ENCODE measurements at places on chromosomes 12 and 14. TPM values are rescaled to one million over a fixed set of nuclear protein-coding genes. Genes with fewer than 3 reads are reported as not detected.

DNA sequence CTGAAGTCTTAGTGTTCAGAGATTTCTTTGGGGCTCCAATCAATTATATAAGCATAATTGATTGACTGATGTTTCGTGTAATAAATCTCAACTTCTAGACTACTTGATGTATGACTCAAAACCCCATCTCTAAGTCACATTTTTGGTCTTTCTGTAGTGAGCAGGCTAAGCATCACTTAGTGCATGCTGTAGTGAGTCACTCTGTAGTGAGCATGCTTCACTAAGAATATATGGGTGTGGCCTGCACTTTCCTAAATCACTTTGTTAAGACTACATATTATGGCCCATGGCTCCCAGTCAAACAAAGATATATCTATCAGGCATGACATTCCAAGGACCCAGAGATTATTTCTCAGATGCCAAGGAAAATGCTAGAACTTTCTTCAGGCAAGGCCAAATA lies 909.4 kb upstream of the LRFN5 start:
- H3K36me3 ChIP-seq, result no peaks in the 10 kb centered on the region
- no peak overlapping the region for H3K4me3 ChIP-seq
- no peaks in the 10 kb centered on the region for H3K4me1 ChIP-seq
- H3K27ac ChIP-seq, result no peak overlapping the region
- no peak for DNase-seq

The SOX5 gene
- 20.1 TPM for total RNA-seq

DNA sequence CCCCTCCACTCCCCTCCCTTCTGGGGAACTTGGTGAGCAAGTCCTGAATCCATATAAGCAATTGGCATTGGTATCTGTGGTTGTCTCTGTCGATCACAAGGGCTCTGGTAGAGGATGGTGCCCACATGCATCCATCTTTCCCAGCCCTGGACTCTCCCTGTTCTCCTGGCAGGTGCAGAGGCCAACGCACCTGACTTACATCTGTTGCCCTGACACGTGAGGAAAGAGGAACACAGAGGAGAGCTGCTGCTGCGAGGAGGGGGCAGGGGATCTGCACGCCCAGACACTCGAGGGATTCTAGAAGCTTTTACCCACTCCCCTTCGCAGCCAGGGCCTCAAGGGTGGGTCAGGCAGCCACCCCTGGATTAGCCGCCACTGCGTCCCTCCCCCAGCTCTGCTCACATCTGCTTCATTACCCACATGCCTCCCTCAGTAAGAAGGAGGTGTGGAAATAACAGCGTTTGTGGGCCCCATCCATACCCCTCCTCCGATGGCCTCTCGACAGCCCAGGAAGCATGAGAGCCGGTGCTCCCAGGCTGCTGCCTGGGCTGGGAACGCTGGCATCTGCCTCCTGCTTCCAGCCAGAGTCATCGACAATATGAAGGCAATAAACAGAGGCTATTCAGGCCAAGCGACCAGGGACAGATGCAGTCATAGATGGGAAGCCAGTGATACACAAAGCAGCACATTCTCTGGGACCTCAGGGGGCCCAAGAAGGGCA lies 56.5 kb downstream of the KDM2B start:
- no peak overlapping the region for H3K4me3 ChIP-seq
- H3K27ac ChIP-seq, result no peak overlapping the region
- H3K27me3 ChIP-seq, result no peaks in the 10 kb centered on the region
- DNase-seq, result no peak
- peaks cover 11% of the 10 kb centered on the region for H3K36me3 ChIP-seq

The RFX4 gene
- total RNA-seq, result not detected

GRCh38 chr12:39441963-39442830 lies 723 bp downstream of the KIF21A start:
- no peak for DNase-seq
- no peaks in the 10 kb centered on the region for H3K27me3 ChIP-seq
- no peaks in the 10 kb centered on the region for H3K4me1 ChIP-seq
- no peaks in the 10 kb centered on the region for H3K36me3 ChIP-seq
- H3K27ac ChIP-seq, result peak overlapping the region; percentile 63

DNA sequence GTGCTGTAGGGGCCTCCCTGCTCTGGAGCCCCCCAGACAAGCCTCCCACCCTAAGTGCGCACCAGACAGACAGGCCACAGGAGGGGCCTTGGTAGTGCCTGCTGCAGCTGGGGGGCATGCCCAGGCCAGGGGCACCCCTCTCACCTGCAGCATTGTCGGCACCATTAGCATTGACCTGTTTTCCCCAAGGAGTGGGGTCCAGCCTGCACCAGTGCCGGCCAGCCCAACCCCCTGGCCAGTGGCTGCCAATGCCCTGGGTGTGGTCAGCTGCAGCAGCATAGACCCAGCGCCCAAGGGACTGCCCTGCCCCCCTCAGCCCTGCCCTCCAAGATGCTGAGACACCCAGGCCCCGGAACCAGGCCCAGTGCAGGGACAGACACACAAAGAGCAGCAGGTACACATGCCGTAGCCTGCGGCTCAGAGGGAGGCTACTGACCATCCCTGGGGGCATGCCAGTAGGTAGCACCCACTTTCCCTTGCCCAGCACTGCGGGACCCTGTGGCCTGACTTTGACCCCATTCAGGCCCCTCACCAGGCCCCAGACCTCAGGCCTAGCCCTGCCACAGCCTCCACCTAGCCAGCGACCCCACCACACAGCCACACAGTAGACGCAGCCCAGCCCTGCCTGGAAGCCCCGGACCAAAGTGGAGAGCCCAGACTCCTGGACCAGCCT lies 1.0 kb downstream of the AHNAK2 start:
- peak overlapping the region; percentile 42 for H3K4me3 ChIP-seq
- H3K36me3 ChIP-seq, result no peaks in the 10 kb centered on the region
- peaks cover 56% of the 10 kb centered on the region for H3K4me1 ChIP-seq
- H3K27me3 ChIP-seq, result peaks cover 4% of the 10 kb centered on the region
- peak; percentile 65 for DNase-seq

The RND1 gene
- total RNA-seq, result 7.1 TPM

DNA sequence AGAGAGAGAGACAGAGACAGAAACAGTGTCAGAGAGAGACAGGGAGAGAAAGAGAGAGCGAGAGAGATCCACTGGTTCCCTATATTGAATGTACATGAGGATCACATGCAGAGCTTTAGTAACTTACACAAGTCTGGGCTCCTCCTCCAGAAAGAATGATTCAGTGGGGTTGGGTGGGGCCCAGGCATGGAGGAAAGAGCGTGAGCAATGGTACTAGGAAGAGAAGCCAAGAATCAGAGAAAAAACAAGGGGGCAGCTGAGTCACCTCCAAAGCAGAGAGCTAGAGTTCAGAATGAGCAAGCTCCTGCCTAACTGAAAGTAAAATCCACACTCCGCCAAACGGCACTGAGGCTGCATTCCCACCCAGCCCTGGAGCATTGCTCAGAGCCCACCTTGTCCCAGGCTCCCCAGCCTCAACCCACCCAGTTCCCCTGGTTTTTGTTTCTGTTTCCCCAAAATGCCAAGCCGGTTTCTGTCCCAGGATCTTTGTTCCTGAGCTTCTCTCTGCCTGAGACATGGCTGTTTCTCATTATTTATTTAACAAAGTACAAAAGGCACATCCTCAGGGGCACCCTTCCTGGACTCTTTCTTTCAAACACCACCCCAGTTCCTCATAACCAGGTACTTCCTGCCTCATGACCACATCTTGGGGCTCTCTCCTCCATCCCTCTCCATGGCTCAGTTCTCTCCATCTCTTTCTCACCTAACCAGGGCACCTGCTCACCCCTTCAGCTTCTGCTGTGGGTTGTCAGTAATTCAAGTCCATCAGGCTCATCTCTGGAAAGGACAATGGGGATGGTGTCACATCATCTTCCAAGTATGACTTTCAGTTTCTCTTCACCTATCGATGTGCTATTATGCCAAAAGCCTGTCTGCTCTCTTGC lies 670.3 kb upstream of the TBX3 start:
- no peaks in the 10 kb centered on the region for H3K36me3 ChIP-seq
- no peaks in the 10 kb centered on the region for H3K27me3 ChIP-seq
- H3K27ac ChIP-seq, result peak overlapping the region; percentile 68
- DNase-seq, result no peak
- peaks cover 2% of the 10 kb centered on the region for H3K4me1 ChIP-seq
- peak overlapping the region; percentile 27 for H3K4me3 ChIP-seq

The SCNN1A gene
- total RNA-seq, result 199 TPM

DNA sequence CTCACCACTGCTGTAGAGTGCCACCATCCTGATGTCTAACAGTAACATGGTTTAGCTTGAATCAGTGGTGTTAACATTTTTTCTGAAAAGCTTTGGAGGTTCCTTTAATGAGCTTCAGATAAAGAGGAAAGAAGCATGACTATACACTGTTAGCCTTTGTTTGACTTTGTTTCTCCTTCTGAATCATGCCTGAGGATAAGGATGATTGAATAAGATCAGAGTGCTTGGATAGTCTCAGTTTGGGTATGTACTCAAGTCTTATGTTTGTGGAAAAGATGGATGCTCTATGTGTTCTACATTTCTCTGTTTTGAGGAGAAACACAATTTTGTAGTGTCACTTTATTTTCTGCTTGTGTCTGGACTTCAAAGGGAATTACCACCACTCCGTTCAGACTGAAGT lies 42.0 kb downstream of the GPATCH2L start:
- H3K4me3 ChIP-seq, result no peak overlapping the region
- no peaks in the 10 kb centered on the region for H3K4me1 ChIP-seq
- no peak for DNase-seq
- peaks cover 65% of the 10 kb centered on the region for H3K36me3 ChIP-seq
- no peak overlapping the region for H3K27ac ChIP-seq

DNA sequence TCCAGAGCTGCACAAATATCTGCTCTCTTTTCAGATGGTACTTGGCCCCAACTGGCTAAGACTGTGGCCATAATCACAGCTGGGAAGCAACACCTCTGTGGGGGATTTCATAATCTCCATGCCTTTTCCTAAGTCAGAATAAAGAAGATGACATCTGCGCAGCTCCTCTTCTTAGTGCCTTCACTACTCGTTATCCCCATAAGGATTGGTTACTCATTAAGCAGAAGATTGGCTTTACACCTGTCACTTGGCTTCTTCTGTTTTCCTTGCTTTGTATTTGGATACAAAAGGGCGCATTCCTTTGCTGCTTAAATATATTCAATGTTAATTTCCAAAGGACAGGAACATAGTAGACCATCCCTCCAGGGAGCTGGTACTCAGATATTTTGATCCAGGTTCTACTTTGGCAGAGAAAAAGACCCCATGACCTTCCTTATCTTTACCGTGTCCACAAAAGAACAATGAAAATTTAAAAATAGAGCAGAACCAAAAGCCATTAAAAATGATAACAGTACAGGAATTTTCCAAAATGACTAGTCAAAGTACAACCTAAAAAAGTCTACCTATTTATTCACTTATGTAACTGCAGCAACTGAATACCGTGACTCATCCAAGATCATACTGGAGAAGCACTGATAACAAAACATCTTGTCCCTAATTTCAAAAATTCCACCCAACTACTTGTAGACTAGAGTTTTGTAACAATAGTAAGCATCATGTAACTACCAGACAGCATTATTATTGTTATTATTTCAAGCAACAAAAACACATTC lies 352.3 kb upstream of the TMPO start:
- H3K27ac ChIP-seq, result no peak overlapping the region
- H3K36me3 ChIP-seq, result no peaks in the 10 kb centered on the region
- H3K27me3 ChIP-seq, result no peaks in the 10 kb centered on the region
- H3K4me3 ChIP-seq, result no peak overlapping the region
- H3K4me1 ChIP-seq, result no peaks in the 10 kb centered on the region

DNA sequence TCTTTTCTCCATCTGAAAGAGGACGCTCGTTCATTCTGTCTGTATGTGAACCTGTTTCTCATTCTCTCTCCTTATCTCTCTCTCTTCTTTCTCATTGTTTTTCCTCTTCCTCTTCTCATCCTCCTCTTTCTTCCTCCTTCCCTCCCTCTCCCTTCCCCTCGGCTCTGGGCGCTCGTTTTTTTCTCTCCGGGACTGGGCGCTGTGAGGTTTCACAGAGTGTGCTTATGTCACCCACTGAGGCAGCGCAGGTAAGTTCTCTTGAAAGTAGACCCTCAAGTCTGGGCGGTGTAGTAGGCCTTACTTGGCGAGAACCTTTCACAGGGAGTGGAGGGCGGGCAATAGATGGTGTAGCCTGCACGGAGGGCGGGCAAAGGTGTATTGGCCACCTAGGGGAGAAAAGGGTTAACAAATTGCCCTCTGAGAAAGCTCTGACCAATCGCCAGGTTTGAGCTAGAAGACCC lies 4.5 kb upstream of the SIX1 start:
- DNase-seq, result no peak
- no peak overlapping the region for H3K4me3 ChIP-seq
- peaks cover 37% of the 10 kb centered on the region for H3K4me1 ChIP-seq
- no peak overlapping the region for H3K27ac ChIP-seq
- peaks cover 89% of the 10 kb centered on the region for H3K27me3 ChIP-seq
- no peaks in the 10 kb centered on the region for H3K36me3 ChIP-seq

- no peaks in the 10 kb centered on the region for H3K27me3 ChIP-seq
- no peak overlapping the region for H3K4me3 ChIP-seq
- no peaks in the 10 kb centered on the region for H3K4me1 ChIP-seq
- no peak for DNase-seq
Observed at GRCh38 chr12:62575036-62575435, 108.4 kb downstream of the MON2 start.

DNA sequence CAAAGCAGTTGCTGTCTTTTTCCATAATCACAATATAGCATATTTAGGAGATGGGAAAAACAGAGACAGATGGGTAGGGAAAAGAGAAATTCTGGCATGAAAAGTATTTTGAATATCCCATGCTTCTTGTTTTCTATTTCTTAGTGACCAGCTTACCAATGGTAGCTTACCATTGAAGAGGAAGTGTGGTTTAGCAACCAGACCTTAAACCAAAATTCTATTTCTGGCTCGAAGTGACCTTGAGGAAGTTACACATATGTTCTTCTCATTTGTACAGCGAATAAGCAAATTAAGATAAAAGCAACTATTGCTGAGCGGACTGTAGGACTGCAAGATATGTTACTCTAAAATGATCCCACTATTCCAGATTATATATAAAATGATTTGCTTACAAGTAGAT lies 82.9 kb downstream of the FGD4 start:
- no peaks in the 10 kb centered on the region for H3K27me3 ChIP-seq
- H3K4me1 ChIP-seq, result peaks cover 1% of the 10 kb centered on the region
- H3K27ac ChIP-seq, result peak overlapping the region; percentile 55
- H3K4me3 ChIP-seq, result no peak overlapping the region
- no peak for DNase-seq
- H3K36me3 ChIP-seq, result no peaks in the 10 kb centered on the region

Measured in upper lobe of right lung (tissue), 1 donor.